ENCODE measurements at places on chromosomes 12 and 14.

GRCh38 chr14:62234849-62235248 is 472.6 kb downstream of the SNAPC1 start:
- no peak for DNase-seq

DNA sequence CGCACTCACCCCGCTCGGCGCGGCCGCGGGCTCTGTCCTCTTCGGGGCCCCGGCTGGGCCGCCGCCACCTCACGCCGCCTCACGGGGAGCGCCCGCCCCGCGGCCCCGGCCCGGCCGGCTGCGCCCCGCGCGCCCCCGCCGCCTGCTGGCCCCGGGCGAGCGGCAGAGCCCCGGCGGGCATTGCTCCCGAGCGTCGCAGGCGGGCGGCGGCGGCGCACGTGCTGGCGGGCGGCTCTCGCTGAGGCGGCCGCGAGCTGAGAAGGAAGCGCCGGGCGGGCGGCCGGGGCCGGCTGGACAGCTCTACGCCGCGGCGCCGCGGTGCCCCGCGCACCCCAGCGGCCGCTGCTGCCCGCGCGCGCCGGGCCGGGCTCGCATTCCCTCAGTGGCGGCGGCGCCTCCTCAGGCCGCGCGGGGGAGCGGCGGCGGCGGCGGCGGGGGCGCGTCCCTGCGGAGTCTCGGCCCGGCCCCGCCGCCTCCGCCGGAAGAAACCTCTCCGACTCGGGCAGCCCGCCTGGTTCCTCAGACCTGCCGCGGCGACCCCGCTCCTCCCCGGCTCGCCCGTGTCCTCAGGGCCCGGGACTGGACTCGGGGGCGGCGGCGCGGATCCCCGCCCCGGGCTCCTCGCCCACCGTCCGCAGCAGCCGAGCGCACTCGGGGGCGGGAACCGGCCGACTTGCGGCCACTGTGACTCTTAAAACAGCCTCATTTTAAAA is at the start of gene PITPNM2:
Gene PITPNM2, minus strand, starts transcription at position 347 of the 713 bp plus-strand sequence. CDS start 116,500 bp downstream, outside the sequence.
- DNase-seq = no peak

GRCh38 chr12:20527417-20528163 is 159.3 kb downstream of the PDE3A start:
- DNase-seq = no peak

DNA sequence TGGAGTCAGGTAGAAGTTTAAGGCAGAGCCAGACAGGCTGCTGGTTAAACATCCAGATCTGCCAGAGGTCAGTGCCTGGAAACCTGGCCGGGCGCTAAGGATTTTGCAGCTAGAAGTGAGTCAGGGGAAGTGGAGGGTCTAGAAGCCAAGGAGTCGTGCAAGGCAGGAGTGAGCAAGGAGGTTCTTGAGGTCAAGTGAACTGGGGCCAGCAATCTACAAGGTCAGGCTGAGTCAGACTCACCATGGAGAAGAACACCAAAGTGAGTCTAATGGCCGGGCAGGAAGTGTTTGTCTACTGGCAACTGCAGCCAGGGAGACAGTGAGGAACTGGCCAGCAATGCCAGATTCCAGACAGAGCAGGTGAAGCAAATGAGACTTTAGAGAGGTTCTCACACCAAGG is 628.2 kb downstream of the ETNK1 start:
- DNase-seq = no peak

- no peak for DNase-seq
These were observed 100.1 kb downstream of the PAH start for GRCh38 chr12:102816816-102817434.

- DNase-seq = no peak
These were observed 485 bp upstream of the PNMA1 start for GRCh38 chr14:73714656-73715081.

Measured in stimulated activated CD8-positive, alpha-beta memory T cell treated with anti-CD3 and anti-CD28 coated beads, Interleukin-15, amount 100 ng/mL, for 24 hours (primary cell).